ENCODE measurements at places on chromosomes 5 and 9.
A peak's percentile ranks its signal among the peaks of the same experiment; 100 is the strongest.

- DNase-seq, result peak; percentile 15
Observed at GRCh38 chr9:69945671-69946141, 97.9 kb upstream of the MAMDC2 start.

GRCh38 chr5:6373081-6373846 lies 5.1 kb downstream of the MED10 start:
- no peak for DNase-seq

GRCh38 chr5:1827886-1828397 lies 26.7 kb downstream of the NDUFS6 start:
- DNase-seq, result no peak

DNA sequence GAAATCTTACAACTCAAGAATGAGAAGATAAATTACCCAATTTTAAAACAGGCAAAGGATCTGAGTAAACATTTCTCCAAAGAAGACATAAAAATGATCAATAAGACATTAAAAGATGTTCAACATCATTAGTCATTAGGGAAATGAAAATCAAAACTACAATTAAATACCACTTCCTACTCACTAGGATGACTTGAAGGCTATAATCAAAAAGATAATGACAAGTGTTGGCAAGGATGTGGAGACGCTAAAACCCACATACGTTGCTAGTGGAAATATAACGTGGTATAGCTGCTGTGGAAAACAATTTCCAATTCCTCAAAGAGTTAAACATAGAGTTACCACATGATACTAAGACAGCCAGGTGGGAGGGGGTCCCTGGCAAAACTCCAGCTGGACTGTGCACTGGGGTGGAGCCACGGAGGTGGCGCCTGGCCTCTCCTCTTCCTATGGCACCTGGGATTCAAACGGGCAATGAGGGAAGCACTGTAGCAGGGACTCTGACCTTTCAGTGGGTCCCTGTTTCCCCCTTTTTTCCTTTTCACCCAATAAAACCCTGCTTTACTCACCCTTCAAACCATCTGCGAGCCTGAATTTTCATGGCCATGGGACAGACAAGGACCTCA lies 5.9 kb downstream of the ARSB start:
- no peak for DNase-seq

- no peak for DNase-seq
Observed at GRCh38 chr5:3411363-3411762, 184.3 kb upstream of the IRX1 start.

DNA sequence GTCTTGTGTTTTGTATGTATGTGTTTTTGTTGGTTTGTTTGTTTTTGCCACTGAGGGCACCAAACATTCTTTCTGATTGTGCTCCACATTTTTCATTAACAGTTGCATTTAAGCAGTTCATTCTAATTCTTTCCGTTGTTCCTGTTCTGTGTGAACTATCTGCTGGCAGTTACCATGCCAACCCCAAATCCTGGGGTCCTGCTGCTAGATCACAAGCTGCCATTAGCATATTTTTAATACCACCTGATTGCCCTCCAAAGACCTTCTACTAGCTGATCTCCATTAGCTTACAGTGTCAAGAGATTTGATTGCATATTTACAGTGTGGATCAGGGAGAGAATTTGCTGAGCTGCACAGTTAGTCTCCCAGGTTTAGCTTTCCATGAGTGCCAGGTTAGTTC lies 40.6 kb upstream of the STARD4 start:
- no peak for DNase-seq

DNA sequence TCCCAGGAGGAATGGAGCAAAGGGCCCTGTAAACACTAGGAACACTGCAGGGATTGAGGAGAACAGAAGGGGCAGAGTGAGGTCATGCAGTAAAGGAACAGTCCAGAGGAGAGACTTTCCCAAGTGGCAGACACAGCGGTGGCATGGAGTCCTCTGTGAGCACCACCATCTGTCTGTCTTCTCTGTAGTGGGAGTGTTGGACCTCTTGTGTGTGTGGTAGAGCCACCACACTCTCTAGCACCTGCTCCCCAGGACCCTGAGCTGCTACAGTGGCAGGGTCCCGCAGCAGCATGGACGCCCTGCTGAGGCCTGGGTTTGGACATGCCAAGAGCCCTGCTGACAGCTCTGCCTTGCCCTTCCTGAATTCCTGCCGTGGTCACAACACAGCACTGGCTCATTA lies 75.7 kb upstream of the LARP1 start:
- DNase-seq, result no peak

DNA sequence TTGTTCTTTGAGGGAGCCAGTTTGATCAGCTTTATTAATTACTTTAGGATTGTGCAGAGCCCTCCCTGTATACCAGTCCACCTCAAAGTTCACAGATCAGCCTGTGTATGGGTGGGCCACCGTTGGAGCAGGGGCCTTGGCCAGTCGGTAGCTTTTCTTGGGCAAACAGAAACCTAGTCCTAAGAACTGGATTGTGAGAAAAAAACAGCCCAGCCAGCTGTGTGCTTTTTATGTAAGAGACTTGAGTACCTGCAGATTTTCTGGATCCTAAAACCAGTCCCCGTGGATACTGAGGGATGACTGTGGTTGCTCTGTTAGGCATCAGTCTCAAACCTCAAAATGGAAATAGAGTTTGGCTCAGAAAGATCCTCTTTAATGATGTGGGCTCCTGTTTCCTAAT lies 24.8 kb upstream of the ROPN1L start:
- no peak for DNase-seq

- DNase-seq, result no peak
Observed at GRCh38 chr9:5608298-5609225, 20.3 kb upstream of the RIC1 start.

GRCh38 chr9:90204128-90204831 lies 438.3 kb downstream of the DIRAS2 start:
- no peak for DNase-seq

DNA sequence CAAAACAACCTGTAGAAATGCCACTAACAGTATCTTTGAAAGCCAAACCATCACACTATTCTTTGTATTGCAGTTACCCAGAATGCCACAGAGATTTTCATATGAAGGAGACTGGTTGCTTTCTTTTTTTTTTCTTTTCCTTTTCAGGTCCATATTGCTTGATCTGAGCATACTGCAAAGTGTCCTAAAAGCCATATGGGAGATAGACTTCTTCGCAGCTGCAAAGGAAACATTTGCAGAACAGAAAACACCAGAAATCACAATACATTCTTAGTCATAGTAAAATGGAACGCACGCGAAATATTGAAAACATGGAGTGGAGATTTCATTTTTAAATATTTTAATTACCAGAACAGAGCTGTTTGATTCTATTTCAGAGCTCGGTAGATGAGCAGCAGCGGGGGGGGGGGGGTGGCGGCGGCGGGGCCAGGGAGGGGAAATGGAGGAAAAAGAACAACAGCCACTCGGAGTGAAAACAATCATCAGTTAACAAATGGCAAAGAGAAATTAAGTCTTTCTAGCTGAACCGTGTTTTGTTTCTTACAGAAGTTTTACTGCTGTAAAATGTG lies 284.1 kb downstream of the NFIB start:
- DNase-seq, result no peak

DNA sequence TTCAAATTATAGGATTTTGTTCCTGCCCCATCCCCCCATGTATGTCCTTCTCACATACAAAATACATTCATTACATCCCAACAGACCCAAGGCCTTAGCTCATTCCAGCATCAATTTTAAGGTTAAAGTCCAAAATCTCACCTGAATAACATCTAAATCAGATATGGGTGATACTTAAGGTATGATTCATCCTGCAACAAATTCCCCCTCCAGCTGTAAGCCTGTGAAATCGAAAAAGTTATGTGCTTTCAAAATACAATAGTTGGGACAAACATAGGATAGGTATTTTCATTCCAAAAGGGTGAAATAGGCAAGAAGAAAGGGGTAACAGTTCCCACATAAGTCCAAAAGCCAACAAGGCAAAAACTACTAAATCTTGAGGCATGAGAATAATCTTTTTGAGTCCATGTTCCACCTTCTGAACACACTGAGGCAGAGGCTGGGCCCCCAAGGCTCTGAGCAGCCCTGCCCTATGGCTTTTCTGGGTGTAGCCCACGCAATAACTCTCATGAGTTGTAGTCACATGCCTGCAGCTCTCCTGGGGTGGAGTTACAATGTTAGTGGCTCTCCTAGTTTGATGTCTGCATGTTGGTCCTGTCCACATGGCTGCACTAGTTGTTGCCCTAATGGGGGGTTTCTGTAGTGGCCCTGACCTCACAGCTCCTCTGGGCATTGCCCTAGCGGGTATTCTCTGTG lies 243.9 kb upstream of the SMARCA2 start:
- DNase-seq, result no peak

- DNase-seq, result no peak
Observed at GRCh38 chr5:150270541-150271295, 18.9 kb downstream of the CAMK2A start.

DNA sequence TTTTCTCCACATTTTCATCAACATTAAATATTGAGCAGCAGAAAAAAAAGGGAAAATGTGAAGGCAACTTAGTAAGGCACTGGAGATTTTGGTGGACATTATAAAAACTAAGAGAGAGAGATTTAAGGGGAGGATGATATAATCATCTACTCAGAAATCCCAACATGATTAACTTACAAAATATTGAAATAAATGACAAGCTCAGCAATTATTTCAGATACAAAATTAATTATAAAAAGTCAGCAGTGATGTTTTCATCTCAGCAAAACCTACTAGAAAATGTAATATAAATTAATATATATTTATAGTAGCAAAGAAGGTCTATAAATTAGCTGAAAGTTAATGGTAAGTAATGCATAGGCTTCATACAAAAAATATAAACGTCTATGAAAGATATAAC lies 30.8 kb upstream of the PRDM9 start:
- DNase-seq, result no peak

GRCh38 chr5:66333192-66333591 lies 189.1 kb downstream of the SREK1 start:
- no peak for DNase-seq

GRCh38 chr9:20504930-20505329 lies 117.4 kb downstream of the MLLT3 start:
- DNase-seq, result no peak

GRCh38 chr9:135300346-135301141 lies 179.0 kb upstream of the PPP1R26 start:
- no peak for DNase-seq

- no peak for DNase-seq
Observed at GRCh38 chr5:136666970-136667620, 301.8 kb upstream of the TRPC7 start.

GRCh38 chr5:92979716-92980115 lies 601.3 kb downstream of the NR2F1-AS1 start:
- DNase-seq, result no peak

- no peak for DNase-seq
Observed at GRCh38 chr9:8489835-8490234, 690.3 kb upstream of the DMAC1 start.

DNA sequence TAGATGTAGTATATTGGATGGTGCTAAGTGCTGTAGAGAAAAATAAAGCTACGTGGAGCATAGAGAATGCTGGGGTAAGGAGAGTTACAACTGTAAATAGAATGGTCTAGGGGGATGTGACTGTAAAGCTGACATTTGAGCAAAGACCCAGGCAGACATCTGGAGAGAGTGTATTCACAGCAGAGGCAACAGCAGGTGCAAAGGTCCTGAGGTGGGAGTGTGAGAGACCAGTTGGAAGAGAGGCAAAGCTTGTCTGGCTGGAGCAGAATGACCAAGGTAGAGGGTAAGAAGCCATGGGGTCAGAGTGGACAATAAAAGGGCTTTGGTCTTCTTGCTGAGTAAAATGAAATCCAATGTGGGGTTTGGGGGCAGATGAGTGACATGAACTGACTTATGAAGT lies 92.9 kb upstream of the IQGAP2 start:
- DNase-seq, result no peak

GRCh38 chr9:137349471-137350033 lies 47.5 kb upstream of the NRARP start:
- no peak for DNase-seq

DNA sequence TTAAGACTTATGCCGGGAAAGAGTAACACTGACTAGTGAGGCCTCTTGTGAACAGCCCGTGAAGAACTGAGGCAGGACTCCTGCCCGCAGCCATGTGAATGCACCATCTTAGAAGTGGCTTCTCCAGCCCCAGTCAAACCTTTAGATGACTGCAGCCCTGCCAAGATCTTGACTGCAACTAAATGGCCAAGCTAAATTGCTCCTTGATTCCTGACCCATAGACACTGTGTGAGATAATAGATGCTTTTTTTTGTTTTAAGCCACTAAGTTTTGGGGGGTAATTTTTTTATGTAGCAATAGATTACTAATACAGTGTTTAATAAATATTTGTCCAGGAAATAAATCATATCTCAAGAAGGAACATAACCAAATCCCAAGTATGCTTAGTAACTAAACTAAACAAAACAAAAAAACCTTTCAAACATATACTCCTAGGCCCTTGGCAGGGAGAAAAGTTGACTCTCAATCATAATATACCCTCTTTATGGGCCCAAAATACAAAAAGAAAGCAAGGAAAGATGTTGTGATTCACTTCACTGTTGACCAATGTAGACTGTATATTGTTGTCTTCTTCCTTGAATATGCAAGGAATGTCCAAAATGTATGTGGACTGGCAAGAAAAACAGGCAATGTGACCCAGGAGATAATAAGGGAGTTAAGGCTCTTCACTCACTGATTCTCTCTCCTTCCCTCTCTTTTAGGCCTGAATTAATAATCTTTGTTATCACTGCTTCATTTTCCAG lies 79.7 kb upstream of the ZNF366 start:
- DNase-seq, result no peak

- DNase-seq, result peak; percentile 61
Observed at GRCh38 chr5:73135429-73136054, 15.2 kb downstream of the TMEM171 start.

DNA sequence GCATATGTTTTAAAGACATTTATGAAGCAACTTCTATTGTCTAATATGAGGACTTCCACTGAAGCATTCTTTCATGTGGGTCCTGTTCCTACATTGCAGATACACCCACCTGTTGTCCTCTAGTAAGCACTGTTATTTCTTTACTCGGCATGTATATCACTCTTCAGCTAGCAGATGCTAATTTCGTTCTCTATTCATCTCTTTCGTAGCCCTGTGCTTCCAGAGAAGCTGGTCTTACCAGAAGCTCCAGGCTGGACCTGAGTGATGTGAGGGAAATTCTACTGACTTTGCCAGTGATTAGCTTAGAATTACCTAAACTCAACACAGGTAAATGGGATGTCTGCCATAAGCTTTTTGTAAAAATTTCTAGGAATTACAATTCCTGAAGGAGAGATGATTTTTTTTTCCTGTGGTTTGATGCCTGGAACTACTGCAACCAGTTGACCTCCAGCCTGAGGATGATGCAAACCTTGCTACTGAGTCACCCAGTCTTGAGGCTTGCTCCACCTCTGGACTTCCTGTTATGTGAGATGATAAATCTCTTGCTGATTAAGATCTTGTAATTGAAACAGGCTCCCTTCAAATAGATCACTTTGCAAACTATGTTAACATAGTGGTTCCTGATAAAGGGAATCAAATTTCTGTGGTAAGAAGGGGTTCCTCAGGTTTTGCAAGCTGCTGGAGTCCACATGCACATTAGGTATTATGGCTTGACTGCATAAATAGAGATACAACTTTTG lies 52.2 kb upstream of the SPINK5 start:
- DNase-seq, result peak; percentile 61

- DNase-seq, result no peak
Observed at GRCh38 chr5:1356873-1357787, 12.2 kb upstream of the CLPTM1L start.
